ENCODE measurements at places on chromosomes 6 and 20. TPM values are rescaled to one million over a fixed set of nuclear protein-coding genes. Genes with fewer than 3 reads are reported as not detected.

DNA sequence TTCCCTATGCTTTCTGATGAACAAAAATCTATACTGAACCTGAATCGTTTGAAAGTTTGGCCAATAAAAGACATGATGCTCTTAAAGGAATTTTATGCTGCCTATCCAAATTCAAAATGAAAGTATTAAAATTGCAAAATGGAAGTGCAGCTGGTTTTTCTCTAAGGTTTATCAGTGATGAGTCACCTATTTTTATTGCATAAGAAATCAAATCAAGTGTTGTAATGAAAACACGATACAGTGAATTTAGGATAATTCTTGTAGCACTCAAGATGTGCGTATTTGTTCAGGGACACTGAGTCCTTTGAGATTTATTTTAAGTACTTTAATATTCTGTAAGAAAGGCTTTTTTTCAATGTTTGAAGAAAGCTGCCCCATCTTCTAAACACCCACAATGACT lies 409.5 kb downstream of the ADGRB3 start:
- no peaks in the 10 kb centered on the region for H3K4me1 ChIP-seq
- no peaks in the 10 kb centered on the region for H3K27me3 ChIP-seq
- H3K4me3 ChIP-seq, result no peak overlapping the region
- no peaks in the 10 kb centered on the region for H3K36me3 ChIP-seq

DNA sequence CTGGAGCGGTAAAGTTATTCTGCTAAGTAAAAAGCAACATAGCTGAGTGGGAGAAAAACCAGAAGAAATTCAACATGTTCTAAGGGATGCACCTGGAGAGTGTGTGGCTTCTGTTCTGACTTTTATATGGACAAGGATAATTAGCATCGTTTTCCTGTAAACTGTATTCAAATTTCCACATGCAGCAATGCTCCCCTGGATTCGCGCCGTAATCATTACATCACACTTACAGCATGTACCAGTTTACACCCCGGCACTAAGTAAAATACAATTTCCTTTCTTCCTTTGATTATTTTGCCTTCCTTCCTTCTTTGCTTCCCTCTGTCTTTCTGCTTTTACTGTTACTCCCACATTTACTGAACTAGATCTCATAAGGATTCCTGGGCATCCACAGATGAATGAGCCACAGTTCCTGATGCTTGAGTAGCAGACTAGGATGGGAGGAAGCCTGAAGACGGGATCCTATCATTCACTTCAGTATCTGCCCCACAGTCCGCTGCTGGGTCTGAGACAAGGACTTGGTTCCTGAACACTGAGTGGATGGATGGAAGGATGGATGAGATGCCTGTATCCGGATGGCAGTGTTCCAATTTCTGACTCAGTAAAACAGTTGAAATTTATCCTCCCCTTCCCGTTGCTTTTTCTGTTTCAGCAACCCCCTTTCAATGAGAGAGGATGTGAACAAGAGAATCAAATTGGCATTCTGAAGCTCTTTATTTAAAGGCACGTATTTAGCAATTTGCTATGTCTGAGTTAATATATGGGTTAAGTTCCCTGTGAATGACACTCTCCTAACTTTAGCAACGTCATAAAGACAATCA lies 174.6 kb downstream of the GJA10 start:
- H3K4me3 ChIP-seq, result no peak overlapping the region
- no peak overlapping the region for H3K27ac ChIP-seq
- no peaks in the 10 kb centered on the region for H3K36me3 ChIP-seq
- DNase-seq, result no peak

DNA sequence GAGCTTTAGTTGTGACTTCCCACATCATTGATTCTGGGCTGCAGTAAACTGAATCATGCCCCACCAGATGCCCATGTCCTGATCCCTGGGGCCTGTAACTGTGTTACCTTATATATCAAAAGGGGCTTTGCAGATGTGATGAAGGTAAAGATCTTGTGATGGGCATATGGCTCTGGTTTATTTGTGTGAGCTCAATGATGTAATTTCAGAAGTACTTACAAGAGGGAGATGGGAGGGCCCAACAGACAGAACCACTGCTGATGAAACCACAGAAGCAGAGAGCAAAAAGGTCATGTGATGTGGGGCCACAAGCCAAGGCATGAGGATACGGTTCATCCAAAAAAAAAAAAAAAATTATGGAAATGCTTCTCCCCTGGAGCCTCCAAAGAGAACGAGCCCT lies 118.7 kb downstream of the TOX2 start:
- H3K4me1 ChIP-seq, result peaks cover 4% of the 10 kb centered on the region
- no peaks in the 10 kb centered on the region for H3K27me3 ChIP-seq
- H3K36me3 ChIP-seq, result no peaks in the 10 kb centered on the region
- DNase-seq, result no peak

- no peak overlapping the region for H3K4me3 ChIP-seq
- H3K27ac ChIP-seq, result no peak overlapping the region
- no peaks in the 10 kb centered on the region for H3K4me1 ChIP-seq
- no peaks in the 10 kb centered on the region for H3K27me3 ChIP-seq
- H3K36me3 ChIP-seq, result no peaks in the 10 kb centered on the region
- no peak for DNase-seq
Measured at GRCh38 chr6:90045535-90045934, 151.3 kb downstream of the GJA10 start.

DNA sequence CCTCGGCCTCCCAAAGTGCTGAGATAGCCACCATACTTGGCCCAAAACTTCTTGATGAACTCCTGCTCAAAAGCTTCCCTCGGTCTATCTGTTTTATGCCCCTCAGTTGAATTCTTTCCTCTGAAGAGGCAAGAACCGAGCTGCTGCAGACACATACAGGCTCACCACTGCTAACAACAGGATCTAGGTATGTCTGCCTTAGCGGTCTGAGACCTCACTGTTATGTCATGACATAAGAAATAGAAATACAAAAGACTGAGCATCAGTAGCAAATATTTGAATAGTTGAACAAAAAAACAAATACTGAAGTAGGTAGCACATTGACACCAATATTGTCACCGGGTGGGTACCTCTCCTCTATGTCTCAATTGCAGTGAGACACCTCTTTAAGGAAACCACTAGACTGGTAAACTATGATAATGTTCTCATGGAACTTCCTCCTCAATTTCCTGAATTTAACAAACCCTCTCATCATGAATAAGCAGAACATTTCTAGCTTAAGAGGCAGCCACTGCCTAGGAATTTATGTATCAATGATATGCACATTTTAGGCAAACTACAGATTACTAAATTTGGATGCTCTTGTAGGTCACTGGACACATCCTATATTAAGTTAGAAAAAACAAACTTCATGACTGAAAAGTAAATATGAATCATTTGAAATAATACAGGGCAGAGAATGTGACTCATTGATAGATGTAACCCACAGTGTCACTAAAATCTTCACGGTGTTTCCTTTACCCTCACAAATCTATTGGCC lies 9.4 kb upstream of the STXBP5 start:
- H3K4me3 ChIP-seq, result no peak overlapping the region
- H3K27me3 ChIP-seq, result no peaks in the 10 kb centered on the region
- DNase-seq, result no peak
- H3K27ac ChIP-seq, result no peak overlapping the region

GRCh38 chr6:156508923-156509322 lies 268.3 kb upstream of the ARID1B start:
- H3K4me1 ChIP-seq, result no peaks in the 10 kb centered on the region
- H3K4me3 ChIP-seq, result no peak overlapping the region
- DNase-seq, result no peak
- H3K27ac ChIP-seq, result no peak overlapping the region
- H3K36me3 ChIP-seq, result no peaks in the 10 kb centered on the region

GRCh38 chr6:71332012-71332411 lies 43.4 kb downstream of the OGFRL1 start:
- H3K27me3 ChIP-seq, result no peaks in the 10 kb centered on the region
- H3K4me3 ChIP-seq, result no peak overlapping the region
- H3K4me1 ChIP-seq, result no peaks in the 10 kb centered on the region

DNA sequence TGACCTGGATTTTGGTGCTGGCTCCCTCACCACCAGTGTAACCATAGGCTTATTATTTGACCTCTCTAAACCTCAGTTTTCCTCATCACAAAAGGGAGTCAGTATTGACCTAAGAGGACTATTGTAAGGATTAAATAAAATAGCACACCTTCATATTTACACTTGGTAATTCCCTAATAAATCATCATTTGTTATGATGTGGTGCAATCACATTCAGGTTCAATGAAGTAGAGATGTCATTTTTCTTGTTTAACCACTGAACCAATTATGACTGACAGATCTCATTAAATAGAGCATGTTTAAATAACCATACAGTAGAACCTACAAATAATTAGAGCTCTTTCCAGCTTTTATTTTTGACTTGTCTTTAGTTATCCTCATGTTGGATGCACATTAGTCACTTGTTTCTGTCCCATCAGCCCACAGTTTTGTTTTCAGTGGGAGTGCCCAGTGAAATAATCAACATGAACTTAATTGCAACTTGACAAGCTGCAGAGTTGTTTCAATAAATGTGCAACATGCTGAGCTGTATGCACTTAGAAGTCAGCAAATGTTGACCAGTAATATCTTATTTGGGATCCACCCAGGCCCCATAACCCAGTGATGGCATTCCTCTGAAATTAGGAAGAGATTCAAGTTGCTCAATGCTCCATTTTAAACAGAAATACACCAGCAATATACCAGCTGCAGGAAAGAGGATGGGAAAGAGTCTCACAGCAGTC lies 451.7 kb upstream of the MARCKS start:
- H3K4me3 ChIP-seq, result no peak overlapping the region
- H3K27me3 ChIP-seq, result no peaks in the 10 kb centered on the region
- no peak overlapping the region for H3K27ac ChIP-seq
- H3K36me3 ChIP-seq, result no peaks in the 10 kb centered on the region
- H3K4me1 ChIP-seq, result no peaks in the 10 kb centered on the region

- peaks cover 11% of the 10 kb centered on the region for H3K4me1 ChIP-seq
- no peak for DNase-seq
- no peak overlapping the region for H3K27ac ChIP-seq
- H3K27me3 ChIP-seq, result no peaks in the 10 kb centered on the region
- H3K4me3 ChIP-seq, result no peak overlapping the region
- no peaks in the 10 kb centered on the region for H3K36me3 ChIP-seq
Measured at GRCh38 chr6:114200891-114201290, 141.9 kb downstream of the HS3ST5 start.

- no peaks in the 10 kb centered on the region for H3K4me1 ChIP-seq
- no peak overlapping the region for H3K4me3 ChIP-seq
- H3K36me3 ChIP-seq, result no peaks in the 10 kb centered on the region
- no peaks in the 10 kb centered on the region for H3K27me3 ChIP-seq
Measured at GRCh38 chr6:98471444-98471843, 362.9 kb upstream of the POU3F2 start.

- peaks cover 9% of the 10 kb centered on the region for H3K4me1 ChIP-seq
- no peak for DNase-seq
- no peak overlapping the region for H3K4me3 ChIP-seq
- H3K36me3 ChIP-seq, result no peaks in the 10 kb centered on the region
- H3K27me3 ChIP-seq, result no peaks in the 10 kb centered on the region
Measured at GRCh38 chr6:65790666-65791065, 83.6 kb upstream of the EYS start.

Gene DDX43
- not detected for total RNA-seq

Gene LGSN
- total RNA-seq, result 0.09 TPM

GRCh38 chr6:167292301-167293087 lies 1.4 kb downstream of the UNC93A start:
- H3K4me1 ChIP-seq, result peaks cover 4% of the 10 kb centered on the region
- no peak overlapping the region for H3K4me3 ChIP-seq
- H3K36me3 ChIP-seq, result no peaks in the 10 kb centered on the region
- no peak overlapping the region for H3K27ac ChIP-seq
- no peaks in the 10 kb centered on the region for H3K27me3 ChIP-seq

GRCh38 chr20:60299951-60300350 lies 341.7 kb downstream of the CDH26 start:
- no peaks in the 10 kb centered on the region for H3K36me3 ChIP-seq
- no peak overlapping the region for H3K27ac ChIP-seq
- H3K4me3 ChIP-seq, result no peak overlapping the region
- H3K4me1 ChIP-seq, result no peaks in the 10 kb centered on the region

- no peak overlapping the region for H3K4me3 ChIP-seq
- H3K4me1 ChIP-seq, result peaks cover 7% of the 10 kb centered on the region
- peaks cover 65% of the 10 kb centered on the region for H3K27me3 ChIP-seq
- no peak for DNase-seq
Measured at GRCh38 chr6:3749067-3749841, 2.3 kb downstream of the PXDC1 start.

- no peaks in the 10 kb centered on the region for H3K4me1 ChIP-seq
- H3K4me3 ChIP-seq, result no peak overlapping the region
- H3K27me3 ChIP-seq, result no peaks in the 10 kb centered on the region
- no peak overlapping the region for H3K27ac ChIP-seq
- no peaks in the 10 kb centered on the region for H3K36me3 ChIP-seq
Measured at GRCh38 chr20:33372993-33373441, 28.3 kb downstream of the CDK5RAP1 start.

DNA sequence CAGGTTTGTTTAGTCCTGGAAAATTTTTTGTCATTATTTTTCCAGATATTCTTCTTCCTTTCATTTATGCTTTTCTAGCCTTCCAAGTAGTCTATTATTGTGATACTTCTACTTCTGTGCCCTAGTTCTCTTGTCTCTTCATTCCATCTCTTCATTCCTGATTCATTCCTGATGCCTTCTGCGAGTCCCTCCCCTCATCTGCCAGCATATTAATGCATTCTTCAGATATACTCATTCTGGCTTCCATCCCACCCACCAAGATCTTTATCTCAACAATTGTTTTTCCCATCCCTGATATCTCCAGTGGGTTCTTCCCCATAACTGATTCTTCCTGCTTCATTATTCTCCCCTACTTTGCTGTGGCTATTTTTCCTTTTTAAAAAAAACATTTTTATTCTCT lies 35.2 kb downstream of the ALDH5A1 start:
- DNase-seq, result no peak
- H3K36me3 ChIP-seq, result no peaks in the 10 kb centered on the region
- H3K4me3 ChIP-seq, result no peak overlapping the region
- no peaks in the 10 kb centered on the region for H3K27me3 ChIP-seq

Measured in neural progenitor cell (in vitro differentiated cells).